ENCODE measurements at places on chromosomes 7 and 10. TPM values are rescaled to one million over a fixed set of nuclear protein-coding genes. Genes with fewer than 3 reads are reported as not detected.

DNA sequence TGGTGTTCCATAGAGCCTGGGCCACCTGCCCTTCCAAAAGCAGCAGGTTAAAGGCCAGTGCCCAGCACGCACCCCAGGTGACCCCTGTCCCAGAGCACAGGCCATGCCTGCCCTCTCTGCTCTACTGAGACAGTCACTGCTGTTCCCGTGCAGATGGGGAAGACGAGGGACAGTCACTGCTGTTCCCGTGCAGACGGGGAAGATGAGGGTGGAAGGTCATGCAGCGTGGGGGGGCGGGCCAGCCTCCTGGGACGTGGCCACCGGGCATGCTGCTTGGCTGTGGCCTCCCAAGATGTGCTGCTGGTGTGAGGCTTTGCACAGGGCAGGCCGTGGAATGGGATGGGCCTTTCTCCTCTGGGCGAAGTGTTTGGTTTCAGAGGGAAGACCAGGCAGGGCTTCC is 18.4 kb downstream of the LRRC27 start:
- DNase-seq = no peak

- DNase-seq = no peak
Measured at GRCh38 chr7:85815526-85815925, 628.7 kb upstream of the SEMA3D start.

GRCh38 chr10:114258274-114258840 is 19.3 kb downstream of the VWA2 start:
- DNase-seq = no peak

DNA sequence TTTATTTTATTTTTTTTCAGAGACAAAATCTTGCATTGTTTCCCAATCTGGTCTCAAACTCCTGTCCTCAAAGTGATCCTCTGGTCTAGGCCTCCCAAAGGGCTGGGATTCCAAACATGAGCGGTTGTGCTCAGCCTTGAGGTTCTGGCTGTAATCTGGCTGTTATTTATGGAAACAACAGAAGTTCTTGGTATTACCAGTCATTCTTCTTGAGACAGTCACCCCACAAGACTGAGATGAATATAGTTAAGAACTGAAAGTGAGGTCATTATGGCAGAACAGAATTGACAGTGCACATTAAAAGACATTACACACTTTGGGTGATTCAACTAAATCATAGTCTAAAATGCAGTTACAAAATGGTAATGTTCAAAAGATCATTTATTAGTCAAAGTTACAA is 719.5 kb downstream of the ZWINT start:
- DNase-seq = no peak

- no peak for DNase-seq
Measured at GRCh38 chr7:94335586-94335985, 59.1 kb upstream of the COL1A2 start.

- DNase-seq = no peak
Measured at GRCh38 chr7:32921896-32922295, 30.3 kb upstream of the KBTBD2 start.

GRCh38 chr7:103902917-103903316 is 86.5 kb downstream of the RELN start:
- DNase-seq = no peak

DNA sequence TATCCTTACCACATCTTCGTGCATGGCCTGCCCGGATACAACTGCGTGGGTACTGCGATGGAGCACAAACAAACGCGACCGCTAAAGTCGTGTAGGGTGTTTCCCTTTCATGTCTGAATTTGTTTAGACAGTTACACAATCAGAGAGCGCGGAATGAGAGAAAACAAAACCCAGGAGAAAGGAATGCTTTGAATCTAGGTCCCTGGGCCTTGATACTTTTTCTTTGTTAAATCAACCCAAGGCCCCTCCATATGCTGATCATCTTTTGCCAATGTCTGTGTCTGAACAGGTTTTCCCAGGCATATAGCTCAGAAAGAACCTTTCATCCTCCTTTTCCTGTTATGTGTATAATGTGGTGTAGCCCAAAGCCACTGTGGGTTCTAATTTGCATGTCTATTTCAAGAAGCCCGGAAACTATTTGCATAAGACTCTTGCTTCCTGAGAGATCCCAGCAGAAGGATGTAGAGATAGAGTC is 145.8 kb downstream of the FRMD4A start:
- DNase-seq = no peak

DNA sequence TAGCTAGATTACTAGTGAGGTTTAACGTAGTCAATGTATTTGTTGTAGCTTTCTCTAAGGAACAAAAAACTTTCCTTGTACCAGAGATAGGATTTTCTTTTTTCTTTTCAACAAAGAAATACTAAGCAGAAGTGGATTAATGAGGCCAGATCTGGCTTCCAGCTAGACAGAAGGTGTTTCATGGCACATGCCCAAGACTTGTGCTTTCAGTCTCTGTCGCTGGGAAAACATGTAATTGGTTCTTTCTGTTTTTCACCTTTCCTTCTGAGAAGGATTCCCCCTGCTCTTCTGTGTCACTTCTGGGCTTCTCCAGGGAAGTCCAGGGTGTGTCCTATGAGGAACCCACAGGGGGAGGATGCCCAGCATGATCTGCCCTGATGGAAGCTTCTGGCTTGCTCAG is 492.2 kb downstream of the CCSER2 start:
- no peak for DNase-seq

- DNase-seq = no peak
Measured at GRCh38 chr10:71711052-71711623, 8.4 kb downstream of the C10orf105 start.

- DNase-seq = no peak
Measured at GRCh38 chr7:45171946-45172345, 14.4 kb downstream of the RAMP3 start.

The HSPA12A gene
- total RNA-seq = 4.0 TPM

The MASTL gene
- total RNA-seq = 10.5 TPM

The CAMK1D gene
- 13.7 TPM for total RNA-seq

Measured in osteocyte (in vitro differentiated cells).